NCI-H187 treated with DMSO at 0.1 percent for 48 hours (cell line): ENCODE measurements at places on chromosomes 5 and 9.

DNA sequence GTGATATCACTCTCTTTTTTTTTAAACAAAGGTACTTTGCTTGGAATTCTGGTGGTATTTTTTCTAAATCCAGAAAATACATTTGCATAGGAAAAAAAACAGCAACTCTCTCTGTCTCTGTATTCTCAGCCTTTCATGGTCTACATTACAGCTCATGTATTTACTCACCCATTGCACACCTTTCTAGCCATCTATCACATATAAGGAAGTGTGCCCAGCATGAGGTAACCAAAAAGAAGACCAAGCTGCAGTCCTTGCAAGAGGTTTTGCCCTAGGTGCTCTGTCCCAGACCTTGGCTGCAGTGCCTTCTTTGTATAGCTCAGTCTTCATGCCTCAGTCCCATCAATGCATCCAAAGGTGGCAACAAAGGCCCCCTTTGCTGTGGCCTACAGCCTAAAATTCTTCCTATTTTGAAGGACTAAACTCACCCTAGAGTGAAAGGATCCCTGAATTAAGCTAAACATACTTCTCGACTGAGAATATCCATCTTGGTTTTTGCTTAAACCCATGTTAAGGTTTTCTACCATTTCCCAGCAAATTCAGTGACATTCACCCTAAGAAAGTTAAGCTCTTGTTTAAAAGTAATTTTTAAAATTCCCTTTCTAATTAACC is 446.4 kb downstream of the KIF4B start:
- DNase-seq: no peak

- no peak for DNase-seq
Measured at GRCh38 chr5:57221049-57221568, 47.2 kb downstream of the GPBP1 start.

DNA sequence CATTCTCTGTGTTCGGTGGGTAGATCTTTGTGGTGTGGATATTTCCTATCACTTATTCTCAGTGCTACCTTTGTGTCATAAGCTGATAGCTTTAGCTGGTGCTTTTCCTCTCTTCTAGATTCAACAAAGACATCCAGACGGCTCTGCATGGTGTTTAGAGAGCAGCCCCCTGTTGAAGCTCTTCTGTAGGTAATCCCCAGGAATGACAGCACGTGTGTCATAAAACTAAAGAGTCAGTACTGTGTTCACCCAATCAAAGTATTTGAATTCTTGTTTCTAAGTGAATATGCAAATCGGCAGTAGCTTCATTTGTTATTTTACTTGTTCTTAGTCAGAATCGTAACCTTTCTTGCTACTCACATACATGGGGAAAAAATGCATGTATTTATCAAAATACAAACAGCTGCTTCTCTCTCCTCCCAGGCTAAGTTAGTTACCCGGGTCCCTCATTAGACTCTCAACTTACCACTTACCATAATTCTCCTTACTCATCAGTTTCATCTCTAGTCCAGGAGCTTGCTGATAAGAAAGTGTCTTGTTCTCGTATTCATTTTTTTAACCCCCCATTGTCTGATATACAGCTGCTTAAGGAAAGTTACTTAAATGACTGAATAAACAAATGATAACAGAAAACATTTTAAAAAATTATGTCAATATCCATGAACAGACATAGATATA is 1696.0 kb upstream of the WWC1 start:
- DNase-seq: no peak

GRCh38 chr9:88065619-88066018 is 72.7 kb downstream of the SPATA31C2 start:
- DNase-seq: no peak

- no peak for DNase-seq
Measured at GRCh38 chr5:94976853-94977252, 308.0 kb downstream of the MCTP1 start.

- no peak for DNase-seq
Measured at GRCh38 chr5:91928754-91929521, 545.8 kb upstream of the ARRDC3 start.

DNA sequence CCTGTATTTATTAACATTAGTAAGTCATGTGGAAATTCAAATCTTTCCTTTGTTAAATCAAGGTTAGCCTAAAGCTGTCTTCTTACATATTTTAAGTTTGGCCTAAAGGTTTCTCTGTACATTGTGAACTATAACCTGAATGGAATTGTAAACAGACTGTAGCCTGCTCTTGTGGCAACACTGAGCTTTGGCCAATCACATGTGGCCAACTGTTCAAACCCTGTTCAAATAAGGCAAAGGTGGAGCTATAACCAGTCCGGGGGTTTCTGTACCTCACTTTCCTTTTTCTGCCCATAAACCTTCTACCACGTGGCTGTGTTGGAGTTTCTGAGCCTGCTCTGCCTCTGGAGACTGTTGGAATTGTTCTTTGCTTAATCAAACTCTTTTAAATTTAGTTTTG is 3.3 kb upstream of the HAPLN1 start:
- DNase-seq: no peak

DNA sequence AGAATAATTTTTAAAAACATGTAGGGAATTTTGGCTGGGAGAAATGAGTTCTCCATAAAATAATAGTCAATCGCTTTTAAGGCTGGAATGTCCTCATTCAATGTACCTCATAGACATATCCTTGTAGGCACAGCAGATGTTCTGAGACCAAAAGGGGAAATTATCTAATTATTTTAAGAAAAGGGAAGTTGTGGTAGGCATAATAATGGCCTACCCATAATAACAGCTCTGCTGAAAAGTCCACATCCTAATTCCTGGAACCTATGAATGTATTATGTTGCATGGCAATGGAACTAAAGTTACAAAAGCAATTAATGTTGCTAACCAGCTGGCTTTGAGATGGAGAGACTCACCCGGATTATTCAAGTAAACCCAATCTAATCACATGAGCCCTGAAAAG is 216.1 kb downstream of the TRIM36 start:
- DNase-seq: no peak

GRCh38 chr9:20043035-20043434 is 254.2 kb upstream of the SLC24A2 start:
- no peak for DNase-seq

GRCh38 chr5:164998142-164998541 is 1492.7 kb downstream of the MAT2B start:
- DNase-seq: no peak

GRCh38 chr9:98801969-98802371 is 5.5 kb upstream of the GALNT12 start:
- no peak for DNase-seq

DNA sequence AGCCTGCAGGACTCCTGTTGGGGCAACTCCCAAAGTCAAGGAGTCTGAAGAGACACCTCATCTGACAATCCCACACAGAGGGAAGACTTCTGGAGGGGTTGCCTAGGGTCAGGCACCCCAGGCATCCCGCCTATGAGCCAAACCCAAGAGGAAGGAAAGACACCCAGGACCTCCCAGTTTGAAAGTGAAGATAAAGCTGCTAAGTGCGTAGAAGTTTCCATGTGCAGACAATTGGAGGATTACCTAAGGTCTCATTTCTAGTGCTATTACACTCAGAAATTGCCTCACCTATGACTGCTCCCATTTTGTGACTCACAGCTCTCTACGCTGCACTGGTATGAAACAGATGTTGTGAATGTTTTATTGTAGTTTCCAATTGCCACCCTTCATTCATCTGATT is 322.9 kb downstream of the SLIT3 start:
- DNase-seq: no peak

DNA sequence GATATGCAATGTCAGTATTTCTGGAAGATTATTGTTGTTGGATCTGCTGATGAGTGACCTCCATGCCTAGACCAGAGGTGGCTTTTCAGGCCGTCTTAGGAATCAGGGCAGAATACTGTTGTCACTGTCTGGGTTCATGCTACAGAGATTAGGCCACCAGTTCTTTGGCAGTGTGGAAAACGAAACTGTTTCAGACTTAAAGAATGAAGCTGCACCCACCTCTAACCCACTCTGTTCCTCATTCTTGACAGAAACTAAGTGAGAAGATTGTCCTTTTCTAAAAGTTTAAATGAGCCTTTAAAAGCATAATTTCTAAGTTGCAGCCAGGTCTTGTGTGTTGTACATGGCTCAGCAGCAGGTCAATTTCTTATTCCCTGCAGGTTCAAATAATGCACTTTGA is 444.3 kb downstream of the ENC1 start:
- DNase-seq: no peak

- no peak for DNase-seq
Measured at GRCh38 chr9:92247981-92248380, 45.5 kb downstream of the IARS1 start.

GRCh38 chr9:114621975-114622609 is 11.0 kb downstream of the TMEM268 start:
- DNase-seq: no peak

- DNase-seq: no peak
Measured at GRCh38 chr5:6427694-6428093, 21.0 kb upstream of the UBE2QL1 start.

DNA sequence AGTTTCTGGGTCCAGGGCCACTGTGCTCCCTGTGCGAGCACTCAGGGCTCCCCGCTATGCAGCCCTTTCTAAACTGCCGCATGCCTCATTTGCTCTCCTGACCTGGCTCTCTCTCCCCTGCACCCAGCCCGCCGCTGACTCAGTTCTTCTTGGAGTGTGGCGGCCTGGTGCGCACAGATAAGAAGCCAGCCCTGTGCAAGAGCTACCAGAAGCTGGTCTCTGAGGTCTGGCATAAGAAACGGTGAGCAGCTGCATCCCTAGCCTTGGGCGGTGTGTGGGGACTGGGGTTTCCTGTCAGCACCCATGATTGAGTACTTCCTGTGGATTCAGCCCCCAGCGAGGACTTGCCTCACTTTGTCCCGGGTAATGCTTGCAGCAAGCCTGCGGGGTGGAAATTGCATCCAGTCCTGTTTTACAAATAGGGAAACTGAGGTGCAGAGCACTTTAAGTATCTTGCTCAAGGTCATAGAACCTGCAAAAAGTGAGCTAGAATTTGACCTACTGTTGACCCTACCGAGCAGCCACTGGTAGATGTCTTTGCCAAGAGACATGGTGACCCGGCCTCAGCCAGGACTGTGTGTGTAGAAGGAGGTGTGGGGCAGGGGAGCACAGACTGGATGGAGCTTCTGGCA is 27.9 kb downstream of the USP20 start:
- DNase-seq: no peak

- no peak for DNase-seq
Measured at GRCh38 chr5:39025456-39025855, 48.7 kb downstream of the RICTOR start.

GRCh38 chr5:17229313-17229712 is 11.9 kb downstream of the BASP1 start:
- no peak for DNase-seq

DNA sequence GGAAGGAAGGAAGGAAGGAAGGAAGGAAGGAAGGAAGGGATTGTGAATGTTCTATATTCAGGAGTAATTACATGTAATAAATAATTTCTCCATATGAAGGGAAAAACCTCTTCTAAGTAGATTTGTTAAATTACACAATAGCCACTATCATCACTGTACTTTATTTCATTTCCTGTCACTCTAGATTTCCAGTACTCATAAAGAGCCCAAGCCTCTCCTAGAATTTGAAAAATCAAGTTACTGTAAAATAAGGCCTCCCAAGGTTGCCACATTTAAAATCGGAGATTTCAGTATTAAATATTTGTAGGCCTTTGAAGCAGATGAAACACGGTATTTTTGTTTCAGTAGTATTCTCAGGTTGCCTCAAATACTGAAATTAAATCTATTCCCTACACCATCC is 499.0 kb downstream of the CDH10 start:
- no peak for DNase-seq

GRCh38 chr5:140111011-140111858 is 2.7 kb upstream of the PURA start:
- no peak for DNase-seq

GRCh38 chr5:1112596-1113331 is 901 bp upstream of the SLC12A7 start:
- DNase-seq: no peak

- no peak for DNase-seq
Measured at GRCh38 chr9:106066940-106067524, 372.7 kb downstream of the TMEM38B start.

GRCh38 chr5:176575066-176575465 is 25.9 kb downstream of the CDHR2 start:
- no peak for DNase-seq

DNA sequence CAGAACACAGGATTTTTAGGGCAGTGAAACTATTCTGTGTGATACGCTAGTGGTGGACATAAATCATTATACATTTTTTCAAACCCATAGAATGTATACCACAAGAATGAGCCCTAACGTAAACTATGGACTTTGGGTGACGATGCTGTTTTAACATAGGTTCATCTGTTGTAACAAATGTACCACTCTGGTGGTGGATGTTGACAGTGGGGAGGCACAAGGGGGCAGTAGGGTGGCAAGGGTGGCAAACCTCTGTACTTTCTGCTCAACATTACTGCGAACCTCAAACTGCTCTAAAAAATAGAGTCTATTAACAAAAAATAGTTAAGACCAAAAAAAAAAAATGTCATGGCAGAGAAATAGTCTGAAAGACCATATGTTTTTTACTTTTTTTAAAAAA is 9.1 kb upstream of the MVB12B start:
- no peak for DNase-seq

- no peak for DNase-seq
Measured at GRCh38 chr5:73766902-73767301, 140.9 kb downstream of the ARHGEF28 start.

DNA sequence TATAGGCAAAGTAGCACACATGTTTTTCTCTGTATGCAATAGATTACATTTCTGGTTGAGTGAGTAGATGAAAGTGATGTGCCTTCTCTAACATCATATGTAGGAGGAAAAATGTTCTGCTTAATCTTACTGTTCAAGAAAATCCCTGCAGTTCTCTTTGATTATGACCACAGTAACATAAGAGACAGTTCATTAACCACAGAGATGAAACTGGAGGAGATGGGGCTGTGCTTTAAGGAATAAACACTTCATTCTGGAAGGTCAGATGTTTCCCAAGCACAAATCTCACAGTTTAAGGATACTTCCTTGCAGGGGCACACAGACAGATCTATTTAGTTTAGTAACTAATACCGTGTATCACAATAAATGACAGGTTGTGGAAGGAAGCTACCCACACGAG is 150.2 kb downstream of the SEMA5A start:
- no peak for DNase-seq

DNA sequence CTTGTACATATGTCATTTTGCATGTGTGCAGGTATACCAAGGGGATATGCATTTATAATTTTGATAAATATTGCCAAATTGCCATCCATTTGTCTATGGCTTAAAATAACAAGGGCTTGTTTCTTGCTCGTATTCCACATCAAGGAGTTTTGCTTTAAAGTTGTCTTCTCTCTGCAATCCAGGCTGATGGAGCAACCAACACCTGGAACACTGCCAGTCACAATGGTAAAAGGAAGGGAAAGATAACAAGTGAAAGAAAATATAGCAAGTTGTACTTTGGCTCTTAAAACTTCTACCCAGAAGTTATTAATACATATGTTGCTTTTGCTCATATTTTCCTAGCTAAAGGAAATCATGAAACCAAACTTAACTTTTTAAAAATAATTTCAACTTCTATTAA is 156.9 kb downstream of the UNC13B start:
- DNase-seq: no peak

GRCh38 chr9:137411645-137412380 is 11.1 kb downstream of the EXD3 start:
- no peak for DNase-seq
